Esophagus squamous epithelium (tissue), 5 donors: ENCODE measurements at places on chromosomes 16 and 17.

GRCh38 chr17:43880420-43880991 lies 26.8 kb downstream of the MPP2 start:
- no peak for DNase-seq

DNA sequence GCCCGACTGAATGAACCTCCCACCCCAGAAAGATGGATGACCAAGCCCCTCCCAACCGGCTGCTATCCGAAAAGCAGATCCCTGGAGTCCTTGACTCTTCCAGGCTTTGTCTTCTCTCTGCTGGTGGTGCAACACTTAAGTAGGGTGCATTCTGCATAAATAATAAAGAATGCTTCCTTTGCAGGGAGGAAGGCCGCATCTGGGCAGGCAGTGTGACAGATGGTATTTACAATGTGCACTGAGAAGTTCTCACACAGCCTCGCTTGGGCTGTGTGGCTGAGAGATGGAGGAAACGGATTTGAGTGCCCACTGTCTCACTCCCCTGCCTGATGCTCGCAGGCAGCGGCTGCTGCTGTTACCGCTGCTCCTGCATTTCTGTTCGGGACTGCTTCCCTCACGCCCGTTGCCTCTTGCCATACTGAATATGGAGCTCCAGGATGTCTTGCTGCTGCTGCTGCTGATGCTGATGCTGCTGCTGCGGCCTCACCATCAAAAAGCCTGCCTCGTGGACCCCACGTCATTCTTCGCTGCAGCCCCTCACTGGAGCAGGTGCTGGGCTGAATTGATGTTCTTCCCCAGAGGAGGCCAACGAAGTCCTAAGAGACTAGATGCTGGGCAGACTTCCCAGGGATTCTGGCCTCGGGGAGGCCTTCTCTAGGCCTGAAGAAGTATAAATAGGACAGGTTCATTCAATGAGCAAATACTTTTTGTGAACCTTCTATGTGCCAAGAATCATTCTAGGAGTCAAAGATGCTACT lies 7.1 kb upstream of the RHBDL3 start:
- DNase-seq, result no peak

- DNase-seq, result no peak
Measured at GRCh38 chr17:48577946-48578615, at the start of gene HOXB4. HOXB4 (minus strand) TSS chr17:48578350; CDS start chr17:48578319, 31 bp downstream.

- DNase-seq, result no peak
Measured at GRCh38 chr17:15038656-15039055, 226.5 kb downstream of the PMP22 start.

GRCh38 chr17:57899822-57900221 lies 50.0 kb upstream of the MRPS23 start:
- no peak for DNase-seq

GRCh38 chr16:88743693-88744576 lies 37.6 kb downstream of the CTU2 start:
- DNase-seq, result no peak

DNA sequence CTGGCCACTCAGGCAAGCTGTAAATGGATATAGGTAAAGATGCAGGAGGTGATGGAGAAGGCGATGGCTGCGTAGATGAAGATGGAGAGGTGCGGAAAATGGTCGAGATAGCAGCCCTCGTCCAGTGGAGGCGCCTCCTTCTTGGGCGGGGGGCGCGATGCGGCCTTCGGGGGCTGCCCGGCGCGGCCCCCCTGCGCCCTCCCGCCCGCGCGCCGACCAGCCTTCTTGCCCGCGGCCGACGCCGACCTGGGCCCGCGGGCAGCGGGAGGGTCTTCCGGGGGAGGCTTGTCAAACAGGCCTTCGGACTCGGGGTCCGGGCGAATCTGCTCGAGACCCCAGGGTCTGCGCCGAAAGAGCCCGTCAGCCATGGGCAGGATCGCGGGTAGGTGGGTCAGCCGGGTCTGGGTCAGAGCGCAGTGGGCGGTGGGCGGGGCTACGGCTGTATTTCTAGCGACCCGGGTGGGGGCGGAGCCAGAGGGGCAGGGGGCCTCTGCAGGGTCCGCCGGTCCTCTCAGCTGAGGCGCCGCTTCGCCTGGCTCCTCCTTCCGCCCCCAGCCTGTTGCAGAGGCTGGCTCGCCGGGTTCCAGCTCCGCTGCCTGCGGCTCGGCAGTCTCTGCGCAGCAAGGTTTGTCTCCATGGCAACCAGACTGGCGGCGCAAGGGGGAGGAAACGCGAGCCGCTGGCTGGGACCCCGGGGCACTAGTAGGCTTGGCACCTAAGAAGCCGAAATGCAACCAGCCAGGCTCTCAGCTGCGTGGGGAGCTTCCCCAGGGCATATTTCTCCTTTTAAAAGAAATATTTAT lies 14.4 kb downstream of the MIS12 start:
- DNase-seq, result no peak

- no peak for DNase-seq
Measured at GRCh38 chr17:17537311-17538099, 41.3 kb upstream of the RASD1 start.

GRCh38 chr16:19379838-19380237 lies 37.8 kb upstream of the TMC5 start:
- DNase-seq, result no peak

DNA sequence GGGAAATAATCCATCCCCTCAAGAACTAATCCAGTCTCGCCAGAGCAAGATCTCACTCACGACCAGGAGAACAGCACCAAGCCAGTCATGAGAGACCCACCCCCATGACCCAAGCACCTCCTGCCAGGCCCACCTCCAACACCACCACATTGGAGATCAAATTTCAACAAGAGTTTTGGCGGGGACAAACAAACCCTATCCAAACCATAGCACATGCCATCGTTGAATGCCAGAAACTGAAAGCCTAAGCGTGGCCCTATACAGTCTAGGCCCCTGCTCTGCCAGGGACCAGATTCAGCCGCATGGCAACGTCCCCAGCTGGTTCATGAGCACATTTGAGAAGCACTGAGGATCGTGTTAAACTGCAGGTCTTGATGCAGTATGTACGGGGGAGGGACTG lies 57.3 kb downstream of the AXIN2 start:
- no peak for DNase-seq

DNA sequence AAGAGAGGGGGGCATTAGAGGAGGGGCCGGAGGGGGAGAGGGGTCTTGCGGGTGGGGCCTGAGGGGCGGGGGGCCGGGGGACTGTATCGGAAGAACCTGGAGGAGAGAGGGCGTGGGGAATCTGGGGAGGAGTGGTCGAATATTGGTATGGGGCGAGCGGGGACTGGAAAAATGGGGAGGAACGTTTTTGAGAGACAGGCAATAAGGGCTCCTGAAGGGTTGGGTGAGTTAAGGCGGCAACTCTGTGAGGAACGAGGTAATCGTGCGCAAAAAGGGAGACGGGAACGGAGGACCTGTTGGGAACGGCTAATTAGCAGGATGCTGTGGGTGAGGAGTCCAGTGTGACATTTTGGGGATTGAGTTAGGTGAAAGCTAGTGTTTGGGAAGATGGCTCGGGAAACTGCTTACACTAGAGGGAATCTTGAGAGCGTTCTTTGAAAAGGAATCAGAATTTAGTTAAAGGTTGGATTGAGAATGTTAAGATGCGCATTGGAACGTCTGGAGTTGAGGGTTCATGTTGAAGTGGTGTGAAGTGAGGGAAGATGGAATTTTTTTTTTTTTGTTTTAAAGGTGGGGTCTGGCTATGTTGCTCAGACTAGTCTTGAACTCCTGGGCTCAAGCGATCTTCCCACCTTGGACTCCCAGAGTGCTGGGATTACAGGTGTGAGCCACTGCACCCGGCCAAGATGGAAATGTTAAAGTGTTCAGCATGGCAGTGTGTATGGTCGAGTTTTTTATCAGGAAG lies 662 bp downstream of the WIPF2 start:
- no peak for DNase-seq

- no peak for DNase-seq
Measured at GRCh38 chr17:62090021-62090824, 25.1 kb upstream of the MED13 start.

- no peak for DNase-seq
Measured at GRCh38 chr17:28388106-28388505, 16.6 kb downstream of the SARM1 start.

- DNase-seq, result no peak
Measured at GRCh38 chr16:82133798-82134197, 36.2 kb downstream of the MPHOSPH6 start.

DNA sequence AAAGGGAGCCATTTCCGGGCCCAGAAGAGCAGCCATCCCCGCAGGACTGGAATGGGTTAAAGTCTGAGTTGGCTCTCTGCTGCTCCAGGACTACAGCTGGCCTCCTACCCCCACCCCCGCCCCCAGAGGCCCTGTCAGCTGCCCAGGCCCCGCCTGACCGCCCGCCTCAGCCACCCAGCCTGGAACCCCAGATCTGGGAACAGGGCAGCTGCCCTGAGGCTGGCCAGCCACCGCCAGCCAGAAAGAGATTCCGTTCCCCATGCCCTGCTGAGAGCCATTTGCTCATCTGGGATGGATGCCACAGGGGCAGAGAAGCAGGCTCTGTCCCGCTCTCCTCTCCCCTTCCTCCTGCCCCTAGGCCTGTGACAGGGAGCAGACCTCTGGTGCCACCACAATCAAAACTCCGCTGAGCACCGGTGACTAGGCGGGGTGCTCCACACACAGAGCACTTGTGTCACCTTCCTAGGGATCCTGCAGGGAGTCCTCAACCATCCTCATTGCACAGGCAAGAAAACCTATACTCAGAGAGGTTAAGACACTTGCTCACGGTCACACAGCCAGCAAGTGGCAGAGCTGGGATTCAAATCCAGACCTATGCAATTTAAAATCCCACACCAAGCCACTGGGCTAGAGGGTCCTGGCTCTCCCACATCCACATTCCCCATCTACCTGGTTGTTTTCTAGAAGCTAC lies 44.1 kb downstream of the ZNF423 start:
- DNase-seq, result no peak

DNA sequence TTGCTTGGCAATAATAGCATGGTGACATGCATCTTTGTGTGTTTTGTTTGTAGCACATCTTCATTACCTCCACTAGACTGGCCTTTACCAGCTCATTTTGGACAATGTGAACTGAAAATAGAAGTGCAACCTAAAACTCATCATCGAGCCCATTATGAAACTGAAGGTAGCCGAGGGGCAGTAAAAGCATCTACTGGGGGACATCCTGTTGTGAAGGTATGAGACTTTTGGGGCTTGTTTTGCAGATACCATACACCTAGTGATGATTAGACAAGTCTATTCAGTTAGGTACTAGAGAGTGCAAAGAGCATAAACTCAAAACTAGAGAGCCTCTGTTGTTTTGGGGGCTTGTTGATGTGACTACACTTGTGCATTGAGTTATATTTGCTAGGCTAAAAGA lies 41.2 kb downstream of the NFATC3 start:
- no peak for DNase-seq

GRCh38 chr16:86029131-86029741 lies 130.3 kb downstream of the IRF8 start:
- DNase-seq, result no peak

- DNase-seq, result no peak
Measured at GRCh38 chr17:17140590-17140980, 65.5 kb downstream of the PLD6 start.

DNA sequence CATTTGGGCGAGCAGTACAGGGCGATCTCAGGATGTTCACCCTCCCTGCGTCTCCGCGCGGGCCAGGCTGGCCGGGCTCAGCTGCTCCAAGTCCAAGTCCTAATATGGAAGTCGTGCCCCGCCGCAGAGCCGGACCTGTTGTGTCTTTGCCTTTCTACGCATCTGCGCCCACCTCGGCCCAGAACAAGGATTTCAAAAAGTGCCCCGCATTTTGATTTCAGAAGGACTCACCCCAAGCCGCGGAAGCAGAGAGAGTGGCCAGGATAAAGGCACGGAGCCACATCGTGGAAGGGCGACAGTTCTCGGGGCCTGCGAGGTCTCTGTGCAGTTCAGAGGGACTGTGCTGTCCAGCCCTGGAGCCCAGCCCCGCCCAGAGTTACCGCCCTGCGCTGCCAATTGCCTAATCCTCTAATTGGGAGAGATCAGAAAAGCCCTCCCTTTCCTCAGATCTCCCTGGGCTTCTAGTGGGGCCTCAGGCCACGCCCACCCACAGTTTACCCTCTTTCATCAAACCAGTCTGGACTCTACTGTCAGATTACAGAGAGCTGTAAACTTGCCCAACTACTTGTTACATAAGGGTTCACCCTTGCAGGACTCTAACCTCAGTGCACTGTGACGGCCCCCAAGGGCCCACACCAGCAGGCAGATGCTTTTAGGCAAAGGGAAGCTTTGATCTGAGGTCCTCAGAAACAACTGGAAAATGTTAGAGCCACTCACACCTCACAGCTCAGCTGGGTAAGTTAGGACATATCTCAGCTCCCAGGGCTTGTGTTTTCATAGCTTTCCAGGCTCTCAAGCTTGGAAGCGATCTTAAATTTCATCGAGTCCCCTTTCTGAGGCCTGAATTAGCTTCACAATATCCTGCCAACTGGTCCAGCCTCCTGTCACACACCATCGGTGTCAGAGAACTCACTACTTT lies at the start of gene CES1:
CES1 (minus strand) TSS at position 324 of the 919 bp plus-strand sequence; CDS start at position 283, 41 bp downstream.
- DNase-seq, result no peak

GRCh38 chr17:69574257-69575197 lies 160.0 kb downstream of the MAP2K6 start:
- no peak for DNase-seq

GRCh38 chr17:50364715-50365114 lies 8.3 kb downstream of the MRPL27 start:
- no peak for DNase-seq

DNA sequence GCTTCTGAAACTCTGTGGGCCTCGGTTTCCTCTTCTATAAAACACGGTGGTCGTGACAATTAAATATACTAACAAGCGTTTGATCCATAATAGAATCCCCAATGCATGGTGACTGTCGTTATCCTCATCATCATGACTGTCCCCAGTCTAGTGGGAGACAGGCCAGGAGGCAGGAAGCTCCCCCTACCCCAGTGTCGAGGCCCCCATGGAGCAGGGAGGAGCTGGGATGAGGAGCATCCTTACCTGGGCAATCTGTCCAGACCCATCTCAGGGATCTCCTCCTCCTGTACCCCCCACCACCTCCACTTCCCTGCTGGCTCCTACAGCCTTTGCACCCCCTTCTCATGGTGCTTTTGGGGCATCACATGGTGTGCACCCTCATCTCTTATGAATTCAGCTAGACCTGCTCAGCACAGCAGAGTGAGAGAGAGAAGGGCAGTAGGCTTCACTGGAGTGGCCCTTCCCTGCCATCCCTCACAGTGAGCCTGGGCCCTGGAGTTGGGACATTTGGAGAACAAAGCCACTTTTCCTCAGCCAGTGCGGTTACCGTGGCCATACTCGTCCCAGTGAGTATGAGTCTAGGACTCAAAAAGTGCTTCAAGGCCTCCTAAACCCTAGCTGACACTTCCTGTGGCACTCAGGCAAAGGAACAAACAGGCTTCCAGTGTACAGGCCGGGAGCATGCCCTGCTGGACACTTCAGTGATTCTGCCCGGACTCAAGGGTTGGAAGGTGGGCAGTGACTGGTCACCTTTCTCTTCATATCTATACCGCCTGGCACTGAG lies 148.6 kb downstream of the CLEC16A start:
- no peak for DNase-seq

GRCh38 chr17:55286681-55287589 lies 22.2 kb downstream of the HLF start:
- DNase-seq, result no peak

- DNase-seq, result no peak
Measured at GRCh38 chr17:74768069-74768762, 7.9 kb downstream of the NAT9 start.

- no peak for DNase-seq
Measured at GRCh38 chr17:52710363-52710901, 551.9 kb upstream of the CA10 start.
